Neural cell (in vitro differentiated cells): ENCODE measurements at places on chromosomes 7 and 10. TPM values are rescaled to one million over a fixed set of nuclear protein-coding genes. Genes with fewer than 3 reads are reported as not detected.

The HGF gene
- polyA plus RNA-seq: not detected in 2 replicates

The SLC35B4 gene
- polyA plus RNA-seq: 27.3 and 30.1 TPM in 2 replicates

The CD36 gene
- 0.31 and 0.96 TPM in 2 replicates for polyA plus RNA-seq

The COL17A1 gene
- not detected in 2 replicates for polyA plus RNA-seq

The PVRIG gene
- polyA plus RNA-seq: 0.16 TPM in 1 of 2 replicates, not detected in the other

The OTUD1 gene
- 5.9 and 6.0 TPM in 2 replicates for polyA plus RNA-seq

The UCN3 gene
- polyA plus RNA-seq: not detected in 2 replicates

The PNLIPRP1 gene
- polyA plus RNA-seq: not detected in 2 replicates

The TBC1D12 gene
- polyA plus RNA-seq: 27.9 and 28.9 TPM in 2 replicates

The GRM8 gene
- polyA plus RNA-seq: 1.5 TPM in 2 replicates

The PSMC2 gene
- 192 and 206 TPM in 2 replicates for polyA plus RNA-seq

The VGF gene
- polyA plus RNA-seq: 36.8 and 39.3 TPM in 2 replicates
